ENCODE measurements at places on chromosomes 3 and 15.

DNA sequence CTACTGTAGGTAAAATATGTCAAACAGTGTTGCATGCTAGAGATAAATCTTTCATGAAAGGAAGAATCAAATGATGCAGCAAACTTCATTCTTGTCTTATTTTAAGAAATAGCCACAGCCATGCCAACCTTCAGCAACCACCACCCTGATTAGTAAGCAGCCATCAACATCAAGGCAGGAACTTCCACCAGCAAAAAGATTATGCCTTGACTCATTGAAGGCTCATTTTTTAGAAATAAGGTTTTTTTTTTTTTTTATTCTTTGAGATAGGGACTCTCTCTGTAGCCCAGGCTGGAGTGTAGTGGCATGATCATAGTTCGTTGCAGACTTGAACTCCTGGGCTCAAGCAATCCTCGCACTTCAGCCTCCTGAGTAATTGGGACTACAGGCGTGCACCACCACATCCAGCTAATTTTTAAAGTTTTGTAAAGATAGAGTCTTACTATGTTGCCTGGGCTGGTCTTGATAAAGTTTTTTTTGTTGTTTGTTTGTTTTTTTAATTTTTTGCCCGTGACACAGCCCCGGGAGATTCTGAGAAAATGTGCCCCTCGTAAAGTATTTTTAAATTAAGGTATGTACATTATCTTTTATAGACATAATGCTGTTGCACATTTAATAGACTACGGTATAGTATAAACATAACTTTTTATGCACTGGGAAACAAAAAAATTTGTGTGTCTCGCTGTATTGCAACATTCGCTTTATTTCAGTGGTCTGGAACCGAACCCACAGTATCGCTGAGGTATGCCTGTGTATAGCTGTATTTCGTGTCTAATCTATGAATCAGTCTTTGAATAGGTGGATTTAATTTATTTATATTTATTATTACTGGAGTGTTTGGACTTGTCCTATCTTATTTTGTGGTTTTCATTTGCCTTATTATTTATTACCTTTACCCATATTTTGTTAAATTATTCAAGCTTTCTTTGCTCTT is 23.3 kb downstream of the SNRK start:
- no peak for DNase-seq

- peak; percentile 99 for DNase-seq
These were observed 227.5 kb downstream of the DTWD1 start for GRCh38 chr15:49848282-49848724.

GRCh38 chr3:191244242-191244867 is 45.3 kb downstream of the OSTN start:
- no peak for DNase-seq

DNA sequence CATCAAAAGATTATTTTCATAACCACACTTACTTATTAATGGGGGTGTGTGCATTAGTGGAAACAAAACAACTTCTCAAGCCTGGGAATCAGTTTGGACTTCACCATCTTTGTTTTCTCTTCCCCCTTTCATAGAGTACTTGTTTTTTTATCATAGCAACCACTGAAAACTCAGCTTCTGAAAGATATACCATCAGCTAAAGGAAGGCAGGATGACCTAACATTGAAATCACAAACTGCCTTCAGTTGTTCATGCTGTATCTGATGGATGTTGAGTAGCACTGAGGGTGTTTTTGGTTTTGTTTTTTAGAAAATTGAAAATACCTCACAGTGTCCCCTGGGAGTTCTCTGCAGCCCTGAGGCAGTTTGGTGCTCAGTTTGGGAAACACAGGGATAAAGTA is 46.5 kb downstream of the NEK10 start:
- DNase-seq: no peak

- no peak for DNase-seq
These were observed 237.4 kb upstream of the TRIM42 start for GRCh38 chr3:140440446-140440845.

DNA sequence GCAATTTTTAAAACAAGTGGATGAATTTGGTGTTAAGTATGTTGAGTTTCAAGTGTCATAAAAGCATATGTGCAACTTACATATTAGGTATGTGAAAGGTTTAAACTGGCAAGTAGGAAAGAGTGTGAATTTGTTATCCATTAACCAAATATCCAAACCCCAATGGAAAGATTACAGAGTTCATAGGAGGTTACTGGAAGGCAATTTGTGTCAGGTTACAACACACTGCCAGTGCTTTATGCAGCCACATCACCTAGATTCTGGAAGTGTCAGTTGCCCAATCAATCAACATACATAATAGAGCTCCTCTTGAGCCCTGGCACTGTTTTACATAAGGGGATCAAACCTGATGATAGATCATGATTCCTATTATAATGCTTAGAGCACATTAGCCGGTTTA is 261.0 kb downstream of the ROBO1 start:
- DNase-seq: no peak

GRCh38 chr3:122105626-122106025 is 50.5 kb downstream of the CD86 start:
- DNase-seq: peak; percentile 22

DNA sequence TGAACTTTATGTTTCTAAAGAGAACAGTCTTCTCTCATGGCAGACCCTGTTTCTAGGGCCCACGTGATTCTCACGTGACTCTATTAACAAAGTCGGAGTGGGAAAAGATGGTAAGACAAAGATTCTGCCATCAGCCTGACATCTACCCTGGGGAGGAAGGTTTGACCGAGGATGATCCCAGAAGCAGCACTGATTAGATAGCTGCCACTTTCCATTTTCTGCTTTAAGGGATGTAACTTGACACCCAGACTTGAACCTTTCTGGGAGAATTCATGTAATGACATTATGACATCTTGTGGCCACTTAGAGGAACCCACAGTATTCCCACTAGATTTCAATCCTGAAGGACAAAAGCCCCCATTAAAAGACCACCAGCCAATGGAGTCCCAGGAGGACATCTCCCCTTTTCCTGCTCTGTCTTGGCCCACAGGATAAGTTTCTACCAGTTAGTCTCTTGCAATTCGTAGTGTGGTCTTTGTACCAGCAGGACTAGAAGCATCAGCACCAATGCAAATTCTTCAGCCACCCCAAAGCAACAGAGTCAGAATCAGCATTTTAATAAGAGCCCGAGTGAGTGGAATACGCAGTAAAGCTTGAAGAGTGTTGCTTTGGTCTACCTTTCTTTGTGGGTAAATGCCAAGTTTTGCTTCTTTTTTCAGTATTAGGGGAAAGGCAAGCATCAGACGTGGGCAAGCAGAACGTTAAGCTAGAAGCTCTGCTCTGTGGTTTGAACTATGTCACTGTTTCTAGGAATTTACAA is 480.5 kb upstream of the PROK2 start:
- no peak for DNase-seq

- no peak for DNase-seq
These were observed 140.1 kb upstream of the BFSP2 start for GRCh38 chr3:133259767-133260166.

GRCh38 chr3:12132881-12133280 is 25.8 kb downstream of the TIMP4 start:
- no peak for DNase-seq

DNA sequence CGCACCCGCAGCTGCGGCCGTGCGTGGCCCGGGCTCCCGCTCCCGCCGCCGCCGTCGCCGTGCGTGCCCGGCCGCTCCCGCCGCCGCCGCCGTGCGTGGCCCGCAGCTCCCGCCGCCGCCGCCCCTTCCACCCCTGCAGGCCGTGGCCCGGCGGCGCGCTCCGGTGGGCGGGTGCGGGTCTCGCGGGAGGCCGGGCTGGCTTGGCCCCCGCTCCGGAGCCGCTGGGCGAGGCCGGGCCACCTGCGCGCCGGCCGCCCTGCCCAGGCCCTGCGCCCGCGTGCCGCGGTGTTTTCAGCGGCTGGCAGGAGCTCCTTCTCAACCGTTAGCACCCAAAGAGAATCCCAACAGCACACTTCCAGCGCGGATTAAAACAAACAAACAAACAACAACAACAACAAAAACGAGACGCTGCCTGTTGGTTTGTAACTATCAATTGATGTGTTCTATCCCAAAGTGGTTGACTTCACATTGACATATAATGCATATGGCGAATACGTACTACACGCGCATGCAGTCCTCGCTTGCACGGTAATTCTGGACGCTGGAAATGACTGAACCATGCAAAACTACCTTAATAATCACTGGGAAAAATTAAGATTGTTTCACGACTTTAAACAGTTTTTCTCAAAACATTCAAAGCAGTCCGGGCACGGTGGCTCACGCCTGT is 113.7 kb upstream of the GOLGA8J start:
- DNase-seq: no peak

DNA sequence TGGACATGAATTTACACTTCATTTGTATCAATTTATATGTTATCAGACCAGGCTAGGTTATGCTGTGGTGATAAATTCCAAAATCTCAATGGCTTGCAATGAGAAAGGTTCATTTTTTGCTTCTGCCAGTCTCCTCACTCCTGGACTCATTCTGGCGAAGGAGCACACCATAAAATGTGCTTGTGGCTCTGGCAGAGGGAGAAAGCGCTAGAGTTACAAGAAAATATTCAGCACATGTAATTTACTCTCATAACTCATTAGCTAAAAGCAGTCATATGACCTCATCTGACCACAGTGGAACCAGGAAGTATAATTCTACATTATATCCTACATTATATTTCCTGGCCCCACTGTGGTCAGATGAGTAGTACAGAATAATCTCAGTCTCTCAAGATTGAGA is 193.8 kb downstream of the BCHE start:
- peak; percentile 28 for DNase-seq

GRCh38 chr15:64636556-64636955 is 138.8 kb downstream of the RBPMS2 start:
- DNase-seq: no peak

DNA sequence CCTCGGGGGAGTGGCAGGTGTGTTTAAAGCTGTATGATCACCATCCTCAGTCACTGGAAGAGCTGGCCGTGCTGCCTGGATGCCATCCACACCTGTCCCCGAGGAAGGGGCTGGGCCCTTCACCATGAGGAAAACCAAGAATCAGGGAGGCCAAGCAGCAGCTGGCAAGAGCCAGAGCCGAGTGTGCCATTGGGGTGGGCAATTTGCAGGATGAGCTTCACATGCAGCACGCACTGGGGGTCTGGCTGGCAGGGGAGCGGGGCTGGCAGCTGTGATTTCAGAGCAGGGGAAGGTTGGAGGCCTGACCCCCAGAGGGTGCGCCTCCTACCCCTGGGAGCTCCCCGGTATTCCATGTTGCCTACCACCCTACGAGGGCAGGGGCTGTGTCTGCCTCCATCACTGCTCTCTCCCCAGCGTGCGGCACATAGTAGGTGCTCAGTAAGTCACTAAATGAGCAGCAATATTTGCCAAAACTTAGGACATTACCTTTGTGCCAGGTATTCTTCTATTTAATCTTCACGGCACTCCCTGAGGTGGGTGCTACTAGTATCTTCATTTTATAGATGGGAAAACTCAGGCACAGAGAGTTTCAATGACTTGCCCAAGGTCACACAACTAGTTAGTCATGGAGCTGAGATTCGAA is 30.3 kb upstream of the IQSEC1 start:
- no peak for DNase-seq

- no peak for DNase-seq
These were observed 563.4 kb upstream of the TGFBR2 start for GRCh38 chr3:30042916-30043555.

- DNase-seq: no peak
These were observed 213.8 kb downstream of the RPLP1 start for GRCh38 chr15:69666441-69666882.

DNA sequence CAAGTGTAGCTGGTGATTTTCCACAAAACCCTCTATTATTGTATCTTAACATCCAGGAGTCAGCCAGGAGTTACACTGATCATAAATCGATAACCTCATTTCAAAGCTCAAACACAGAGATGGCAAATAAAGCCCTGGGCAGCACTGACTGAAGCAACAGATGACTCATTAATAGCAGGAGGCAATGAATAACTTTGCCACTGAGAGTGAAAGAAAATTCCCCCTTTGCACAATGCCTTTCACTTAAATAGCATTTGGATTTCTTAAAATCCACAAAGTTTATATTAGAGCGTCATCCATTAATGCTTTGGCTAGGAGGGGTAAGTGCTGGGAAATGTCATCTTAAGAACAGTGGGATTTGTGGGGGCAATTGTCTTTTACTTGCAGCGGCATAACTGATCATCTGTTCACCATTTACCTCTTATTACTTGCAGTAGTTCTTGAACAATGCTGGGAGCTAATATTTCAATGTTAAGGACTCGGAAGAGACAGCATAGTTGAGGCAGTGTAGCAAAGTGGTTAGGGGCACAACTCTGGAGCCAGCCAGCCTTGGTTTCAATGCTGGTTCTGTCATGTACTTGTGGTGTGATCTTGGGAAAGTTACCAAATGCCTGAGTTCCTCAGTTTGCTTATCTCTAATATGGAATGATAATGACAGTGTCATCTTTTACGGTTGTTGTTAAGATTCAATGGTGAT is 630.4 kb upstream of the TBL1XR1 start:
- DNase-seq: peak; percentile 72

- DNase-seq: no peak
These were observed 138.9 kb downstream of the EPHA3 start for GRCh38 chr3:89246326-89246725.

- DNase-seq: no peak
These were observed 710.8 kb downstream of the PLOD2 start for GRCh38 chr3:145450018-145450682.

DNA sequence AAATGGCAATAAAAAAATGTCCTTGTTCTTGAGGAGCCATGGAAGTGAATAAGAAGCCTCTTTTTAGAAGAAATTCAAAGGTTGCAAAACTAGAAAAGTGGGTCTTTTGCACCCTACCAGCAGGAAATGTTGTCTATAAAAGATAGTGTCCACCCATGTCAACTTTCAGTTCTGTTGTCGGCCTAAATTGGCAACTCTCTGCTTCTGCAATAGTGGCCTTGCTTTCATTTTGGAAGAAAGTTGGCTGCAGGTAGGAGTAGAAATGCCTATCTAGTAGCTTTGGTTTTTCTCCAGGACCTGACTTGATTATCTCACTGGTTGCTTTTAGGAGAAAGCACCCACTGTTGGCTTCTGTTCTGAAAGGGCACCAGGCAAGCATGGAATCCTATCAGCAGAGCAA is 85.4 kb downstream of the TMEM108 start:
- no peak for DNase-seq

DNA sequence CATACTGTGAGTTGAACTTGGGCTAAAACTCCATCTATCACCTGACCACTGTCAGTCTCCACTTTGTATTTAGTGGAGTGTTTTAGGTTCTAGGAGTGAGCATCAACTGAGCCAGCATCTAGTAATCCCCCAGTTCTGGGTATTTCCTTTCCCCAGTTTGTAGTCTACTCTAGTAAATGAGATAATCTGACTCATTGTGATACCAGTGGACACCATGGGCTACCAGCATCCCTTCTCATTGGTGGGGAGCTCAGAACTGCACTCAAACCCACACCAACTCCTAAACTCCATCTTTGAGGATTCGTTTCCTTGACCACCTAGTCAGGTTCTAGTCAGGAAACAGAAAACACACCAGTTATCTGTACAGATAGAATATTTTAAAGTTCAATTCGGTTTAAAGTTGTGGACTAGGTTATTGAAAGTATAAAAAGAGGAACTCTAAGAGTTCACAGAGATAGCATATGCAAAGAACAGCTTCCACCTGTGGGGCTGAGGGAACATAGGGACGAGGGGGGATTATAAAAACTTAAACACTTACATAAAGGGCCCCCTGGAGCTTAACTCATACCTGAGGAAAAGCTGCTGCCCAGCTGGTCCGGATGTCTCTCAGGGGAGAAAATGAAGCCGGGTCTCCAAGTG is 36.0 kb downstream of the LEO1 start:
- DNase-seq: no peak
